ENCODE measurements at places on chromosomes 2 and 18.

GRCh38 chr18:40258311-40258710, 1696.7 kb upstream of the PIK3C3 start:
- DNase-seq = no peak

DNA sequence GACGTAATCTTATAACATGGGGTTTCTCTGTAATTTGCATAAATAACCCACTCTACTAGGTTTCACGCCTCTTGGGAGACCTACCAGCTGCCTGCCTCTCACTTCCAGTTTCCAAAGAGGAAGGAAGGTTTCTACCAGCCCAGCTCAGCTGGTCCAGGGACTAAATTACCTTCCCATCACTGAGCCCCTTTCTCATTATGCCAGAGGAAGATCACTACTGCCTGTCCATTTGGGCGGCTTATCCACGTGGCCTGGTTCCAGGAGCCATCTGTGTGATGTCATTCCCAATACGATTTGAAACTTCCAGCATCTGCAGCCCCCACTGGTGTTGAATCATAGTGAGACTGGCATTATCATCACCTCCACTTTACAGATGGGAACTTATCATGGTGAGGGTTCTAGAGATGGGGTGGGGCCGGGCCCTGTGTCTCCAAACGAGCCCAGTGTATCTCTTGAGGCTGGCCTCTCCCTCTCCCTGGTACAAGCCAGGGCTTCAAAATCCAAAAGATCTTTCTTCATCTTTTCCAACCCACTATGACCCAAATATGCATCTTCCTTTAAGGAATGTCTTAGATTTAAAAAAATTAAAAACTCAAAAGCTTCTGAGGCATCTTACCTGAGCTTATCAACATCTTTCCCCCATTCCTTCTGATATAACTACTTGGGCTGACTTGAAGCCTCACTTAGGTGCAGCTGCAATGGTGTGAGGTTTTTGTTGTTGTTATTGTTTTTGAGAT, 140.8 kb downstream of the DDX1 start:
- DNase-seq = no peak

GRCh38 chr2:98343285-98343684, 3.0 kb upstream of the CNGA3 start:
- no peak for DNase-seq

DNA sequence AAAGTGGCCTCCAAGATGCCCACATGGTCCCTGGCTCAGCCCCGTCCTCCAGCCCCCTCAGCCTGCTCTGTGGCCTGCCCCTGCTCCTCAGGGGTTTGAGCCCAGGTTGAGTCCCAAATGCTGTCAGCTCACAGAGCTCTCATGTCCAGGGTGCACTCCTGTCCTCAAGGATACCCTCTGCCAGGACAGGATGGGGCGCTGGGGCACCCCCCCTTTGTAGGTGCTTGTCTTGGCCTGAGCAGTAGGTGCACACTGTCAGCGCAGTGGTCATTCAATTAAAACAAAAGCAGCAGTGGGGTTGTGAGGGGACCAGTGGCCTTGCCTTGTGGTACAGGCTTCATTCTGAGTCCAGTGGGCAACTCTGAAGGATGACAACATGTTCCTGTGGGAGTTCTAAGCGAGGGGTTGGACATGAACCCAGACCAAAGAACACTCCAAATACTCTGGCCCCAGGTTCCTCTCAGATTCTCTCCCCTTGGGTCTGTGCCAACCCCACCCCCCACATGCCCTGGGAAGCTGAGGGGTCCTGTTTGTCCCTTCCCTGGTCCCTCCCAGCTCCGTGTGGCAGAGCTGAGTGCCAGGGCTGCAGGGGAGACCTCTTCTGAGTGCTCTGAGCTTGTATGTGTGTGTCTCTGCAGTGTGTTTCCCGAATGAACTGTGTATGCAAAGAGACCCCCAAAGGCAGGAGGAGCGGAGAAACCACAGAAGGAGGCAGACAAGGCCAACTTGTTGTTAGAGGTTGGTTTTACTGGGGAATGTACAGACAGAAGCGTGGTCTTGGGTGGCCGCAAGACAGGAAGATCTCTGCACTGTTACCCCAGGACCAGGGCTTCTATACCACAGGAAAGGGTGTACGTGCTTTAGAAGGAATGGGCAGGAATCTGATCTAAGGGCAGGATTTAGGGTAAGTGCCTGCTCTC, 155.6 kb upstream of the HS6ST1 start:
- DNase-seq = no peak

GRCh38 chr2:74212702-74213410, 14.4 kb downstream of the MTHFD2 start:
- DNase-seq = no peak

- no peak for DNase-seq
Observed at GRCh38 chr2:175205523-175205922, 24.0 kb upstream of the ATP5MC3 start.

GRCh38 chr2:8408560-8409460, 273.0 kb upstream of the ID2 start:
- DNase-seq = peak; percentile 83

DNA sequence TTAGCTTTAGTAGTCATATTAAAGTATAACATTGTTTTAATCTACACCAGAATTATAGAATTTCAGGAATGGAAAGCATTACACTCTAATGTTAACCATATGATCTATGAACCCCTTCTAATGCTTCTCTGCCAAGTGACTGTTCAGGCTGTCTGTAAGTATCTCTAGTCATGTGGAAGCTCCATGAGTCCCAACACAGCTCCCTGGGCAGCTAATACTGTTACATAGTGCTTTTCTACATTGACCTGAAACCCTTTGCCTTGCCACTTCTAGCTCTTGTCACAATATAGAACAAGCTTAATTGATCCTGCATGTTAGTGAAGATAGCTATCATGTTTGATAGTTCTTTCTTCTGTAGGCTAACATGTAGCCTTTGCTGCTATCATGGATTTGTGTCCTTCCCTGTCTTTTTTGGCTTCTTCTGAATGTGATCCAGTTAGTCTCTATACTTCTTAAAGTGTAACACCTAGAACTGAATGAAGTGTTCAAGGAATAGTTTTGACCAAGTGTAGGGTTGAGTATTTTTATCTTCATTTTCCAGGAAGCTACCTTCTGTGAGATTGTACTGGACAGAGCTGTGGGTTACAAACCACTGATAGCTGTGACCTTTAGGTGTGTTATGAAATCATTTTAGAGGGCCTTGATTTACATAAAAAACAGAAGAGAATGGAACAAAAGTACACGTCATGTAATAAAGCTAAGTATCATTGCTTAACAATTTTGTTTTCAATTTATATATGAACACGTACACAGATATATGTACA, 23.7 kb downstream of the BABAM2 start:
- DNase-seq = no peak

- DNase-seq = no peak
Observed at GRCh38 chr18:58407263-58407648, 221.6 kb downstream of the ALPK2 start.

DNA sequence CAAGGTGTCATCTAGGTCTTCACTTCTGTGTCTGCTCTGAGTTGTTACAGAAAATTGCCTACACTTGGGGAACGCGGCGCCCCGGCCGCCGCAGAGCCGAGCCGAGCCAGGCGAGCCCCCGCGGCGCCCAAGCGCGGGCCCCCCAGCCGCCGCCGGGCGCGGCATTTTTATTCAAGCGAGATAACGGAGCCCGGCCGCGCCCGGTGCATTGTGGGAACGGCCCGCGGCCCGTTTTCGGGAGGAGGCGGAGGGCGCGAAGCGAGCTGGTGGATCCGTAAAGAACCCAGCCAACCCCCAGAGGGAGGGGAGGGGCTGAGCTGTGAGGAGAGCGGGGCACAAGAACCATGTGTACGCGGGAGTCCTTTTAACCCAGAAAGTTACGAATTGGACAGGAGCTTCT, 191.8 kb downstream of the FTCDNL1 start:
- no peak for DNase-seq

DNA sequence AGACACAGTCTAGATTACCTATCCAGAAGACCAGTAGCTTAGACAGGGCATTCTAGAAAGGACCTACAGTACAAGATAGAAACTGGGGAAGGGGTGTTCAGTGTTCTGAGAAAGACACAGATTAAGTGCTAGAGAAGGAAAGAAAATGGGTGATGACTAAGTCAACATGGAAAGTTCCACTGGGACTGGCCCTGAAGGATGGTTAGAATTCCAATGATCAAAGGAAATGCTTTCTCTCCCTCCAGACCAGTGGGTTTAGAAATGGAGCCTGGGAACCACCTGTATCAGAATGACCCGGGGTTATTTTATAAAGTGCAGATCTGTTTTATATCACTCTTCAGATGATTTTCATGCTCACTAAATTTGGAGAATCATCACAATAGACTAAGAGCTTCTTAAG, 5.8 kb upstream of the COLEC12 start:
- no peak for DNase-seq

DNA sequence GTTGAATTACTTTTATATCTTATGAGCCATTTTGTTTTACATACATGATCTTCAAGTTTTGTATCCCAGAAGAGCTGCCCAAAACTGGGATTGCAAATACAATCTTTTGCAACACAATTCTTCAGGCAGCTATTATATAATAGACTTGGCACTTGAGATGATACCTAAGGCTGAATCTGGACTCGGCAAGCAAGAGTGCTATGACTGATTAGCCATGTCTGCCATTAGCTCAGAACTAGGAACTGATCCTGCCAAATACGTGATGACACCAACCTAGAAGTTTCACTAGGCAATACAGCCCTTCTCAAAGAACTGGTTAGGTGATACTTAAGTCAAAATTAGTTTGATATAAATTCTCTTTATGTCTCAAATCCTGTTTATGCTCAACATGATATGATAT, 619.6 kb downstream of the CPS1 start:
- no peak for DNase-seq

GRCh38 chr2:149278161-149278871, 52.1 kb upstream of the LYPD6 start:
- DNase-seq = no peak

- DNase-seq = no peak
Observed at GRCh38 chr18:76621782-76622495, 126.9 kb upstream of the ZNF516 start.

- no peak for DNase-seq
Observed at GRCh38 chr2:109422758-109423500, 190.8 kb downstream of the SEPTIN10 start.

DNA sequence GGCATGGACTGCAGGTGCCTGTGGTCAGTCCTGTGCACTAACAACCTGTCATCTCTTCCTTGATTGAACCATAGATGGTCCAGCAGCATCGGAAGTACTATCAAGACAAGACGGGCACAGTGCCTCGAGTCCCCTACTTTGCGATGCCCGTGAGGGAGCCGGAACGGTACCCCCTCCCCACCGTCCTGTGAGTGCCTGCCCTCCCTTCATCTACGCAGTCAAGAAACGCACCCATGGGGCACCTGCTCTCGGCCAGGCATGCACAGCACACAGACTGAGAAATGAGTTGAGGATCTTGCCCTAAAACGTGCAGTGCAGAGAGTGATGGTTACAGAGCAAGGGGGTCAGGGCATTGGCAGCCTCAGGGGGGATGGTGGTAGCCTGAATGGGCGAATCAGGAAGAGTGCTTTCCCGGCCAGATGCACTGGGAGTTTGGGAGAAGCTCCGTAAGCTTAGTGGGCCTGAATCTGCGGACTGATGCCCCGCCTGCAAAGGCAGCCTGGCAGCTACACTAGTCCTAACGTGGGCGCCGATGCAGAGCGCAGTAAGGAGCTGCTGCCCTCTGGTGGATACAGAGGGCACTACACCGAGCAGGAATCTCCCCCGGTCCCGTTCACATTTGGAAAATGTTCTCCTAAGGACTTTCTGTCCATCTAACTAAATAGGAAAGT, 63.6 kb downstream of the CIB4 start:
- DNase-seq = peak; percentile 66

- DNase-seq = no peak
Observed at GRCh38 chr2:212173331-212173730, 365.3 kb downstream of the ERBB4 start.

All from activated naive CD4-positive, alpha-beta T cell treated with Interleukin-2 at 50 U/mL for 16 hours (primary cell).